ENCODE measurements at places on chromosomes 1 and 21. TPM values are rescaled to one million over a fixed set of nuclear protein-coding genes. Genes with fewer than 3 reads are reported as not detected.
A peak's percentile ranks its signal among the peaks of the same experiment; 100 is the strongest.

The MYCL gene
- total RNA-seq, result 11.6 TPM

DNA sequence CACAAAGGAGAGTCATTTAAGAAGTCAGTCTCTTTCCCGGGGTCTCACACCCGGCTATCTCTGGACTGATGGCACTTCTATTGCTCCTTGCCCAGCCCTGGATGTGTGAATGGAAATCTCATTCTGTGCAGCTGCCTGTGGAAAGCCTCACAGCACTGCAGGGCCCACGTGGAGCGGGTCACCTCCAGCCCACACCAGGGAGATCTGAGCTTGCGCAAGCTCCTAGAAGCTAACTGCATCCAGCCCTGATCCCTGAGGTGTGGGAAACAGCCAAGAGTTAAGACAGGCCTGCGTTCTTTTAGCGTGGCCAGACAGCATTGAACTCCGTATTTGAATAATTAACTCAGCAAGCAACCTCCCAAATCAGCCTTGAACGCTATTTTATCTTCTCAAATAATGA lies 150.5 kb downstream of the LRIG2 start:
- no peak for DNase-seq

DNA sequence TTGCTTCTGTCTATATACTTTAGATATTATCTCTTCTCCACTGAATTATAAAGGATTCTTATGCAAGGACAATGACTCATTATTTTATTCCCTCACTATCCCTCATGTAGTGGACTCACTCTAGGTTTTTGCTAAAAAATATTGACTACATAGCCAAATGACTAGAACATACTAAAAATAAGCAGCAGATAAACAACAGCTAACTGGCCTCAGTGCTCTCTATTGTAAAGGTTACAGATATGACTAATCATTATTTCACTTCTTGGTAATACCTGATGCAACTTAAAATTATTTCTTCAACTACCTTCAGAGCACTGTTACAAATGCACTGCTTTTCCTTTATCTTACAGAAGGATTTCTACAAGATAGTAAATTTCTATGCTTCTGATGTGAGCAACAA lies 147.6 kb upstream of the DEPDC1 start:
- no peak for DNase-seq

- DNase-seq, result no peak
Measured at GRCh38 chr1:238619652-238620051, 728.9 kb upstream of the ZP4 start.

- DNase-seq, result no peak
Measured at GRCh38 chr21:42471716-42472330, 24.2 kb downstream of the RSPH1 start.

DNA sequence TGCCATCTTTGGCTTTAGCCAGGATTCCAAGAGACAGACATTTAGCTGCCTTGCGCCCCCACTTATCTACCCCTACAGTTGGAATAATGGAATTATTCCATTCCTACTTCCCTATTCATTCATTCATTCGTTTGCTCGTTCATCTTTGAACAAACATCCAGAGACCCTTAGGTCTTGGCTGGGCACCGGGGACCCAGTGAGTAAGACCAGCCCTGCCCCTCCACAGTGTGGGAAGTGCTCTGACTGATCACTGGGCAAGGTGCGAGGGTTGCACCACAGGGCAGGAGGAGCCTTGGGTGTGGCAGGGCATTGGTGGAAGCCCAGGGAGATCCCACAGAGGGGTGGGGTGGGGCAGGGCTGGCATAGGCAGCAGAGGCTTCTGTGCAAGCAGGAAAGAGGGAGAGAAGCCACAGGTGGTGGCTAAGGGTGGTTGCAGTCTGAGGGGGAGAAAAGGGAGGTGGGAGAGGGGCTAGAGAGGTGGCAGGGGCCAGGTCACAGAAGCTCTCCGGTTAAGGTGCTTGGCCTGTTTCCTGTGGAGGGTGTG lies 35.0 kb upstream of the TMEM61 start:
- no peak for DNase-seq

GRCh38 chr1:88983791-88984559 lies 8.5 kb downstream of the KYAT3 start:
- DNase-seq, result peak; percentile 72

The SPRR1B gene
- 1.9 TPM for total RNA-seq

DNA sequence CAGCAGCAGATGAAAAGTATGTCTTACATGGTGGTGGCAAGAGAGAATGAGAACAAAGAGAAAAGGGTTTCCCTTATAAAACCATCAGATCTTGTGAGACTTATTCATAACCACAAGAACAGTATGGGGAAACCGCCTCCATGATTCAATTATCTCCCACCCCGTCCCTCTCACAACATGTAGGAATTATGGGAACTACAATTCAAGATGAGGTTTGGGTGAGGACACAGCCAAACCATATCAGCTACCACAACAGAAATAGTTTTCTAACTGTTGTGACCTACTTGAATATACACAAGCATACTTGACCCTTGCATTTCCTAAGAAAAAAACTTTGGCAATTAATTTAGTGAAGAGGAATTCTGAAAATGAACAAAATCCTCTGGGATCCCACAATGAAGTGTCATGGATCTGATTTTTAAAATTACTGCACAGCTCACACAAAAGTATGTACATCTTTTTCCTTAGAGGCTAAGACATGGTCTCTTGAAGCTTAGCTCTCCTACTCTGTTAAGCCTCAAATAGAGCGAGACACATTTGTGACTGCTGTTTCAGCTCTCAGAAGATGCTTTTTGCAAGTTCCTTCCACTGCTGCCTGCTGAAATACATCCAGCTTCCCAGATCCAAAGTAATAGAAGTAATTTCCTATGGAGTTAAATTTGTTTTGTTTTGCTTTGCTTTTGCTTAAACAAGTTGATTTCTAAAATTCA lies 265.8 kb downstream of the DPYD start:
- DNase-seq, result no peak

The CYP4Z1 gene
- total RNA-seq, result not detected

DNA sequence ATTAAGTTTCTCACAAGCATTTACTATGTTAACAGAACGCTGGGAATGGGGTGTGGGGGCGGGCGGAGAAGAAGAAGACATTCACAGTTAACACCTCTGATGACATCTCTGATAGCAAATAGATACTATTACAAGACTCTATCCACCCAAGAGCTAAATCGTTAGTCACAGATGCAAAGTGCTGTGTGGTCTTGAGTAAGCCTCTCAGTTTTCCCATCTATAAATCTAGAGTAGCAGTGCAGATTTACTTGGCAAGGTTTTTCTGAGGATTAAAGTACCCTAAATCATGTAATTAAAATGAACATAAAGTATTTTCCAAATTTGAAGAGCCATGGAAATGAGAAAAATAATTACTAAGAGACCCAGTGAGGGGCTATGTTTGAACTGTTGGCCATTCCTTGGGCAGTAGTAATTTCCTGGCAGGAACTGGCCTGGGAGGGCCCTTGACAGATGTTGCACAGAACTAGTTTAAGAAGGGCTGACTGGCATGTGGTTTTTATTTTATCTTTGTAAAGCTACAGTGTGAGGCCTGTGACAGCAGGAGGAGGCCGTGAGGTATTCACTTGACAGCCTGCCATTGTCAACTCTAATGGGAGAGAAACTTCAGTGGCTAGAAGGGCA lies 58.7 kb upstream of the APOBEC4 start:
- no peak for DNase-seq

- no peak for DNase-seq
Measured at GRCh38 chr1:114008993-114009392, 29.7 kb downstream of the OLFML3 start.

The EPHA10 gene
- total RNA-seq, result 2.2 TPM

GRCh38 chr1:246608616-246609376 lies 42.5 kb downstream of the CNST start:
- DNase-seq, result peak; percentile 87

- DNase-seq, result peak; percentile 73
Measured at GRCh38 chr1:2091611-2092604, 41.7 kb downstream of the PRKCZ start.

DNA sequence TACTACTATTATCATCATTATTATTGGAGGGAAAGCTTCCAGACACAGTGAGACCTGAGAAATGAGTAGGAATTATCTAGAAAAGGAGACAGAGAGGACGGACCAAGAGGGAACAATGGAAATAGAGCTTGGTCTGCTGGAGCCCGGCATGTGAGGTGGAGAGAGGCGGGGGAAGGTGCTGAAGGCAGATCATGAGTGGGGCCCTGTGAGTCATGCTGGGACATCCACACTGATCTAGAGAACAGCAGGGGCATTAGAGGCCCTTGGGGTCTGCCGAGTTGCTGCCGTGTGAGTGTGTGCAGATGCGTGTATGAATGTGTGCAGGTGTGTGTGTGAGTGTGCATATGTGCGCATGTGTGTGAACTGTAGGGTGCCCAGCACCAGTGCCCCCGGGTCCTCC lies 65.7 kb downstream of the TMCO4 start:
- no peak for DNase-seq

DNA sequence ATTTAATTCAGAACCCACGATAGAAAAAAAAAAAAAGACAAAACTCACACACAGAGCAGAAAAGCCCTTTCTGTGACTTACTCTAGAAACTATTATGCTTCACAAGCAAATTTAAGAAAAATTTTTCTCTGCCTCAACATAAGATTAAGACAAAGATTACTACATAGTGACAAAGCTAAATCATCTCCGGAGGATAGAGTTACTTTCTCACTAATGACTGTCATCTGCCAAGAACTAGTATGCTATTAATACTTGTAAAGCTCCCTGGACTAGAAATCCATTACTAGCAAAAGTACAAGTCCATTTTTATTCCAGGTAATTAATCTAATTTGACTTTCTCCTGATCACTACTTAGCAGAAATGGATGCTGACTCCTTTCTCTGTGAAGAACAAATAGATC lies 25.9 kb downstream of the GREM2 start:
- DNase-seq, result no peak

GRCh38 chr1:197140121-197140520 lies 6.3 kb downstream of the ASPM start:
- DNase-seq, result no peak

The MAD2L2 gene
- total RNA-seq, result 74.0 TPM

DNA sequence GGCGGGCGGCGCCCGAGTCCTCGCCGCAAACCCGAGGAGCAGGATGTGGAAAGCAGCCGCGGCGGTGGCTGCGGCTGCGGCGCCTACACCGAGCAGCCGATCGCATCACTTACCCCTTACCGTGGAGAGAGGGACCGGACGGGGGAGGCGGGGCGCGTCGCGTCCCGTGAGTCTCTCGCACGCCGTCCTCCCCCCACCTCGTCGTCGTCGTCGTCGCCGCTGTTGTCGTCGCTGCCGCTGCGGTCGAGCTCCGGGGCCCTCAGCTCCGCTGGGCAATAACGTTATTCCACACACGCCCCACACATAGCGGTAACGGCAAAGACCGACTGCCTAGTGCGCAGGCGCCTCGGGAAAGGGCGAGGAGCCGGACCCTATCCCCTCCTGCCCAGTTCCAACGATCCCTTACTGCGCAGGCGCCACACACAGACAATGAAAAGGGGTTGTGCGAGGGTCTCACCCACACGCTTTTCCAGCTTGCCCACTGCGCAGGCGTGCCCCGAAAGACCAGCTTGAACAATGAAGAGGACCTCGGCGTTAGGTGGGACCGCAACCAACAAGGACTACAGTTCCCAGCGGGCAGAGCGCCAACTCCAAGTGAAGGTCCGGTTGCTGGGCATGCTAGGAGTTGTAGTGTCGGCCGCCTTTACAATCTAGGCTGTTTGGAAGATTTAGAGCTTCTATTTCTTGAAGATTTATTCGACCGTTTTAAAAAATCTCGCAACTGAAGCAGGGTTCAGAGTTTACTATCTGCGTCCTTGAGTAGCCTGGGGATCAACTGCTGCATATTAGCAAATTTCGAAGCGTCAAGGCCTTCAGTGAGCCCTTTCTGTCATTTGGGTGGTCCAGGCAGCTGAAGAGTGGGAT lies at the start of gene CEP170:
CEP170 (minus strand) TSS at position 355 of the 864 bp plus-strand sequence. CDS start 30,001 bp downstream, outside the sequence.
- peak; percentile 97 for DNase-seq

DNA sequence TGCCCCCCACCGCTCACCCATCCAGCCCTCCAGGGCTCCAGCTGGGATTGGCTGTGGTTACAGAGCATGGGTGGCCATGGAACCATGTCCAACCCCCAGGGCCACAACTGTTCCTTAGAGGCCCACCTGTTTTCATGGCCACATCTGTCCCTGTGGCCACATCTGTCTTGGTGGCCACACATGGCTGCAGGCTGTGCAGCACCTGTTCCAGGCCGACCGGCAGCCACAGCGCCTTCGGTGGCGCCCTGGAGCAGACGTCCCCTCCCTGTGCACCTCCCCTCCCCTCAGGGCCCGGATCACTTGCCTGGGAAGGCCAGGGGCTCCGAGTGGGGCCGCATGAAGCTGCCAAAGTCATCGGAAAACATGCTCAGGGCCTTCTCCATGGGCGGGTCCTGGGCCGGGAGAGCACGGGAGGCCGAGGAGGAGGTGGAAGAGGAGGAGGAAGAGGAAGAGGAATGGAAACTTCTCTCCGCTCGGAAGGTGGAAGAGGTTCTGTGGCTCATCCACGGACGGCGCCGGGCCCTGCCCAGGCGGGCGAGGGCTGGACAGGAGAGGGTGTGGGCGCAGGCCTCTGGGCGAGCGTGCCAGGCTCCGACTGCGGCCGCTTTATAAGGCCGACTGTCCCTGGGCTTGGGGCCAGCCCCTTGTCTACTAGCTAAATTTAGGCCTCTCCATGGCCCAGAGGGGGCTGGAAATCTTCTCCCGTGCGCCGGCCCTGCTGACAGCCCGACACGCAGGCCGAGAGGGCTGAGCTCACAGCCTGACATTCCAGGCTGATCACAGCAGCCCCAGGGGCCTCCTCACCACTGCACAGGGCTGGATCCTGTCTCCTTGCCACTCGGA lies at the start of gene HSPB7:
HSPB7 (minus strand) TSS at position 583 of the 843 bp plus-strand sequence; CDS start at position 503, 80 bp downstream.
- no peak for DNase-seq

- no peak for DNase-seq
Measured at GRCh38 chr1:82785268-82785790, 984.6 kb downstream of the ADGRL2 start.

The CKS1B gene
- 196 TPM for total RNA-seq

- no peak for DNase-seq
Measured at GRCh38 chr1:117389779-117390178, 22.5 kb downstream of the MAN1A2 start.

The KCNQ4 gene
- 0.74 TPM for total RNA-seq

The C8B gene
- total RNA-seq, result not detected

DNA sequence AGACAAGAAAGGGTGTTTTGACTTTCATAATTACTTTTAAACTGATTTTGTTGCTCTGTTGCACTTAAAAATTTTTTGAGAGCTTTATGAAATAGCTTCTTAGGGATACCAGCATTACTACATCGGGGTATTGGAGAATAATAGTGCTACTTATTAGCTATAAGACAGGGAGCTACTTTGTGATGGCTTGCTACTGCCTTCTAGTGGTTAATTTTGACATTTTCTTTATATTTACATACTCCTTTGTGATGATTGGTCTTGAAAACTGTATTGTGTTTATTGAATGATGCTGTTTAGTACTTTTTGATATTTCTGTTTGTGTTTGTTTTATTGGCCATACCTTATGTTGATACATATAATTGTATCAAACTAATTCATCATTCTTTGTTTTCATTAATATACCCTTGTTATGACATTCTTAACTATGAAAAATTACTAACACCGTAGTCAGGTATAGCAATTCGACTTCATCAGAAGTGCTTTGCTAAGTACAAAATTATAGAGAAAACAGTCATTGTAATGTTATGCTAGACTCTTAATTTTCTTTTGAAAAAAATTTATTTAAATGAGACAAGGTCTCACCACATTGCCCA lies 85.5 kb downstream of the CLIC4 start:
- peak; percentile 80 for DNase-seq

The IL20 gene
- not detected for total RNA-seq

- peak; percentile 79 for DNase-seq
Measured at GRCh38 chr1:15426492-15427279, 11.6 kb upstream of the CTRC start.

The ZFYVE9 gene
- total RNA-seq, result 6.3 TPM

The FGR gene
- not detected for total RNA-seq

- DNase-seq, result no peak
Measured at GRCh38 chr1:110218739-110219138, 8.6 kb downstream of the KCNC4 start.

The KDF1 gene
- total RNA-seq, result 47.1 TPM

Data from HT-29 (cell line).